Renal cortex interstitium (tissue), 15 donors: ENCODE measurements at places on chromosomes 7 and 10. TPM values are rescaled to one million over a fixed set of nuclear protein-coding genes. Genes with fewer than 3 reads are reported as not detected.

GRCh38 chr7:43038254-43038653 is 74.2 kb upstream of the HECW1 start:
- no peak for DNase-seq

DNA sequence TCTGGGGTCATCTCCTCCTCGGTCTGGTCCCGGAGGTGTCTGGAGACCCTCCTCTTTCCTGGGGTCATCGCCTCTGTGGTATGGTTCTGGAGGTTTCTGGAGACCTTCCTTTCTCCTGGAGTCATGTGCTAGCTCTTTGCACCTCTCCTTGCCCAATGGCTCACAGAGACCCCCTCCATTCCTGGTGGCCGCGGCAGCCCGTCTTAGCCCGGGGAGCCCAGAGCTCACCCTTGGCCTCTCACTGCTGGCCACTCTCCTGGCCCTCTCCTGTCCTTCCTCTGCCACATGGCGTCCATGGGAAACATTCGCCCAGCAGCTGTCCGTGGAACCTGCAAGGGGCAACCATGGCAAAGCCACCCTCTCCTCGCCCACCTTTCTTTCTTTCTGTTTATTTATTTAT is 20.2 kb upstream of the FOXL3 start:
- DNase-seq, result no peak

DNA sequence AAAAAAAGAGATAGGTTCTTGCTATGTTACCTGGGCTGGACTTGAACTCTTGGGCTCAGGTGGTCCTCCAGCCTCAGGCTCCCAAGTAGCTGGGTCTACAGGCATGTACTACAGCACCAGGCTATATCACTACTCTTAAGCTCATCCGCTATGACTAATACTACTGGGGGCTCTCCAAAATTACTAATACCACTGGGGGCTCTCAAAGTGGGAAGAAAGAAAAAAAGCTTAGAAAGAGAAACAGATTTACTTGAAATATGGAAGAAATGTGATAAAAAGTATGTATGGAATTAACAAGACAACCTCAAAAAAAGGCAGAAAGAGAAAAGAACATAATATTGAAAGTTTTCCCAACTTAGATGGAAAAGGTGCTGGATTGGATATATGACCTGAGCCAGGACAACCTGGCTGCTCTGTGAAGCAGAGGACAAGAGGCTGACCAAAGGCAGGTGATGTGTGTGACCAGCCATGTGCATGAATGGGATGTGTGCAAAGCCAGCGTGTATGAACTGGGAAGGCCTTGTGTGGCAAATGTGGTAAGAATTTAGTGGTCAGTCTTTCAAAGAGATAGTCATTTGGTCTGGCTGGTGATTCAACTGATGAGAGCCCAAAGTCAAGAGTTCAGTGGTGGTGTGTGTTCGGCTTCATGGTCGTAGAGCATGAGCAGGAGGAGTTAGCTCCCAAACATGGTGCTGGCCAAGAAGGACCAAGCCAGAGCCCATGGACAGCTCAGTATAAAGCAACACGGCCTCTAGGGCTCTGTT is 232.4 kb upstream of the KLF14 start:
- no peak for DNase-seq

GRCh38 chr10:11433657-11434056 is 177.8 kb downstream of the USP6NL start:
- no peak for DNase-seq

GRCh38 chr7:103592844-103593243 is 146.8 kb upstream of the SLC26A5 start:
- DNase-seq, result no peak

- no peak for DNase-seq
Observed at GRCh38 chr10:120431251-120431651, 25.8 kb upstream of the PLPP4 start.

- DNase-seq, result no peak
Observed at GRCh38 chr10:120607710-120608703, 151.0 kb downstream of the PLPP4 start.

- DNase-seq, result no peak
Observed at GRCh38 chr7:106583100-106583499, 77.9 kb downstream of the CCDC71L start.

DNA sequence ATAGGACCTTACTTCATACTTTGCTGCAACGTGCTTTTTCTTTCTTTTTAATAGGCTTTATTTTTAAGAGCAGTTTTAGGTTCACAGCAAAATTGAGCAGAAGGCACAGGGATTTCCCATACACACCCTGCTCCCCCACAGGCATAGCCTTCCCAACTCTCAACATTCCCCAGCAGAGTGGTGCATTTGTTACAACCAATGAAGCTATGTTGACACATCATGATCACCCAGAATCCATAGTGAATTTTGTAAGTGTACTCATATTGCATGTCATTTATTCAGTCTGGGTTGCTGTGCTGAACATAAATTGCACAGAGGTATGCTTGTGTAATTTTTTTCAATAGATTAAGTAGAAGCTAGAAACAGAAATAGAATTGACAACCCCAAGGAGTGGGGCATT is 327.3 kb downstream of the INHBA start:
- no peak for DNase-seq

DNA sequence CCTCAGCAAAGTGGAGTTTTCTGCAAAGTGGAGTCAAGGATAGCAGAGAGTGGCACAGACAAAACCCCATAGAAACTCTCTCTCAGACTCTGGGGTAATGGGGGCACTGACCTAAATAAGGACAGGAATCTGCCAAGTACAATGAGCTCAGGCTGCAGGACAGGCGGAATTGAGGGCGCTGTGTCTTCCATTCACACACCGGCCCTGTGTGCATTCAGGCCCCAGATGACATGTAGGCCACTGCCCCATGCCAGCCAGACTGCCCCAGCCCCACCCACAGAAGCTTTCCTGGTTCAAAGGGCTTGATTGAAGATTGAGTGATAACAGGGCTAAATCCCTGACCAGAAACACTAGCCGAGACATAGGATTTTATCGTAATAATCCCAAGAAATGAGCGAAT is 52.7 kb downstream of the EEPD1 start:
- no peak for DNase-seq

DNA sequence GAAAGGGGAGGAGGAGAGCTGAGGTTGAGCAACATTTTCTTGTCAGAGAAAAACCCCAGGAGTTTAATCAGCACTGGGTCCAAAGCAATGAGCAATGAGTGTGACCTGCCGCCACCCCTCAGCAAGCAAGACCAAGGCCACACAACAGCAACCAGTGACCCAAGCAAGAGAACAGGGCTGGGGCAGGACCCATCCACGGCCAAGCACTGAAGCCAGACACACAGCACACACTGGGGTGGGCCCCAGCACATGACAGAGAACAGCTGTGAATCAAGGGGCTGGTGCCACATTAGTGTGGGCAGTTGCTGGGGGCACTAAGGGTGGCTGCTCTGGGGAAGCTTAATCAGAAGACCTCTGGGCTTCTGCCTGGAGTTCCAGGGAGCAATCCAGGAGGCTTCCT is 16.2 kb downstream of the TMEM72 start:
- no peak for DNase-seq

DNA sequence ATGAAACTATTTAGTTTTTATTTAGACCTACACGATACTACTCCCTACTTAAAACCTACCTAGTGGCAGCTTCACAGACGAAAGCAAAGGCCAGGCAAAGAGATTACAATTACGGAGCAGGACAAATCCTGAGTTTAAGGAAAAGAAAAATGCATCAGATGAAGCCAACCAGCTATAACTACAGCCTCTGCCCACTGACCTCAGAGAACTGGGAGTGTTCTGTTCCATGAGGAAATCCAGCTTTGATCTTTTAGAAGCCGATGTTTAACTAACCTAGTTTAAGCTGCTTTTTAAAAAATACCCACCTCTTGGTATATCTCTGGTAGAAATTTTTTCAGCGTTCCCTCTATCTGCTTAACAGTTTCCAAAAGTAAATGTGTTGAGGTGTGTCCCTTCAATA is 3.0 kb upstream of the UPF2 start:
- no peak for DNase-seq

GRCh38 chr7:95027234-95027872 is 120.0 kb downstream of the PPP1R9A start:
- no peak for DNase-seq

DNA sequence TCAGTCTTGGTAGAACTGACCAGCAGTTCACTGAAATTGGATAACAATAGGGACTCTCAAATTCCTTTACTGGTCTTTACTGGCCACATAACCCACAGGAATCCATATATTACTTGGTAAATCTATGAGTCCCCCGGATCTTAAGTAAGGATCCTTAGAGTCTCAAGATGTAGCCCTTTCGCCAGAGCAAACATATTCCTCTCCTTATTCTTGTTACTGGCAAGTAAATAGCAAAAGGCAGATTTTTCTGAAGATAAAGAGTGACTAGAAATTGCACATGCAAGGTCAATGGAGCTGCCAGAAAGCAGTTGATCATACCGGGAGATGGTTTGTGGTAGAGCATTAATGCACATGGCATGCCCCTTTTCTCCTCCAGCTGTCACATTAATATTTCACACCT is 283.0 kb downstream of the HDAC9 start:
- no peak for DNase-seq

DNA sequence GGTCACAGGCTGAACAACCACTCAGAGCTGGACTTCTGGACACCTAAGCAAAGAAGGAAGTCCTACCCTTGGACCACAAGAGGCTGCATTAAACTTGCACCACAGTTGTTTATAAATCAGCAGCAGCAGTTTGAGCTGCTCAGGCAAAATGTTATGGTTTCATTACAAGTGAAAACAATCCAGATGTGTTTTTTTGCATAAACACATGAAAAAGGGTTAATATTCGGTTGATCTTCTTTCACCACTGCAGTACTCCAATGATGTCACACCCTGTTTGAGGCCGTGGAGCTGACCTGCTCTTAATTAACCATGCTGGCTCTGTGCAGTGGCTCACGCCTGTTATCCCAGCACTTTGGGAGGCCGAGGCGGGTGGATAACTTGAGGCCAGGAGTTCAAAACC is 490.8 kb upstream of the CELF2 start:
- no peak for DNase-seq

DNA sequence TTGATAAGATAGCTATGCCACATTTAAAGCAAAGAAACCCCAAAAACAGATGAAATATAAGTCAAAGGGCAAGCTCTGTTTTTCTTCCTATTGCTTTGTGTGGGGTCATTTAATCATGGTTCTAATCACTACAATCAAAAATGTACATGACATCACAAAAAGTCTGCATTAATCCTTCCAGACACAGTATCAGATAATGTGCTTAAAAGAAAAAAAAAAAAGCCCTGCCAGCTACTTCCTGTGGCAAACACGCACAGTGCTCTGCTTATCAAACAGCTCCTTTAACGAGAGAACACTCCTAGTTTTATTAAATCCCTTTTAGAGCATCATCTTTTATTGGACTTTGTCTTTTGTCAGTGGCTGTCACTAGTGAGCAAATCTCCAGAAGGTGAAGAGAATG is 1005.8 kb downstream of the GATA3 start:
- no peak for DNase-seq

DNA sequence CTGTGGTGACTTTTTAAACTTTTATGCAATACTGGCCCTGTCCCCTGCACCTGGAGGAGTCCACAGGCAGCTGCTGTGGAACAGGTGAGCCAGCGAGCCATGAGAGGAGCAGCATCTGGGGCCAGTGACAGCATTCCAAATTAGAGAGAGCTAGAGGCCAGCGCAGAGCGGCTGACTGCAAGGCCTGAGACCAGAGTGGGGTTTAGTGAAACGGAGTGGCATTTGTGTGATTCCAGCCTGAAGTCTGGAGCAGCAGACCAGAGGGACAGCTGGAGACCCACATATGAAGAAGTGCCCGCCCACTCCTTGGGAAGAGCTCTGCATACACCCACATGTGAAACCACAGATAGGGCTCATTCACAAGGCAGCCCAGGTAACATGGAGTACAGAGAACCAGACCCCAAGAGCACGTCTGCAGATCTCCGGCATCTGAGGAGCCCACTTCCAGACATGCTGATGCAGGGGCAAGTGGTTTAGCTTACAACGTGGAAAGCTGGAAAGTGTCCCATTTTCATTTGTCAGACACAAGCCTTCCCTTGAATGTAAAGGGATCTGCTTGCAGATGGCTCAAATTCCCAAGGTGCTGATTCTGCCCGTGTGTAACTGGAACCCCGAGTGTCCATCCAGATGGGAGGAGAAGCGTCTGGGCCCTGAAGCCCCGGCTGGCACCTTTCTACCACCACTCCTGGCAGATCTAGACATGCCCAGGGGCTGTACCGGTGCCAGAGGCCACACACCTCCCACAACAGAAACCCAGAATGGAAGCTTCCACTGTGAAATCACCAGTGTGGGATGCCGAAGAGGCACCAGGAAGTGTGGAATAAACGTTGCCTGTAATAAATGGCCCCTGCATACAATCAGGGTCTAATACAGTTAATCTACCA is 256.0 kb upstream of the TCERG1L start:
- no peak for DNase-seq

DNA sequence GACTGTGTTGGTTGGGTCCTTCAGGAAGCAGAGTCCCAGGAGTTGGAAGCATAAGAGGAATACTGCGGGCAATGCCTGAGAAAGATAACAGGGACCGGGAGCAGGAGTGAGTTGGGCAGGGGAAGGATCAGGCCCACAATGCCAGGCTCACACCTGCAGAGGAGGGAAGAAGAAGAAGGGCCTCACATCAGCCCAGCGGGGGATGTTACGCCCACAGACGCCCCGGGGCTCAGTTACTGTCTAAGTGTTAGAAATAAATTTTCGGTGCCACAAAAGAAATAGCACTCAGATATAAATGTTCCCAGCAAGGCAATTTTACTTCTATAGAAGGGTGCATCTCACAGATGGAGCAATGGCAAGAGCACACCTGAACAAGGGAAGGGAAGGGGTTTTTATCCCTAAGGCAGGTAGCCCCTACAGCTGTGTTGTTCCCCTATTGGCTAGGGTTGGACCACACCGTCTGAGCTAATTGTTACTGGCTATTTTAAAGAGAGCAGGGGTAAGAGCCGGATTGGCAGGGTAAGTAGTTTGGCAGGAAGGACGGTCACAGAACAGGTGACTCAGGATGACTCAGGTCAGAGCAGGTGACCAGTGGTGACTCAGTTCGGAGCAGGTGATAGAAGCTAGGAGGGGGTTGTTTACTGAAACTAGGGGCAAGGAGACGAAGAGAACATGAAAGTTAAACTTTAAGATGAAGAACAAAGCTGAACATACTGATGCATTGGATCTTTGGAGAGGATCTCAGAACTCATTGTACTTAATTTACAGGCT is at the start of gene NOS3:
TSS of gene NOS3 (plus strand) at position 602 of the 771 bp plus-strand sequence. CDS start 2,787 bp downstream, outside the sequence.
- no peak for DNase-seq

GRCh38 chr7:72039460-72039859 is 372.7 kb downstream of the CALN1 start:
- no peak for DNase-seq

DNA sequence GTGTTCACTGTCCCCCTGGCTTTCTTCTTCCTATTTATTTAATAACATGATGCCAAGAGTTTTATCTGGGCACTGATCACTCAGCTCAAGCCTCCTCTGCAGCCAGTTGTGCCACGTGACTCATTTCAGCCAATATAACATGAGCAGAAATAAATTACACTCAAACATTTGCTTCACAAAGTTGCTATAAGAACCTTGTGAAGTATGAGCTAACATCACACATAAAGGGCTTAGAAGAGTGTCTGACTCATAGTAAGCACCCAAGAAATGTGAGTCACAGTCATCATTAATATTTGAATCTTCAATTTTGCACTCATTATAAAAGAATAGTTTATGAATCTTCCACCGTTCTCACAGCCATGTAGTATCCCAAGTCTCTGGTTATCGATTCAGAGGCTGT is 414.6 kb upstream of the NPVF start:
- no peak for DNase-seq

SUFU gene
- polyA plus RNA-seq, result 27.3 TPM

KLF14 gene
- polyA plus RNA-seq, result 0.70 TPM

STEAP1B gene
- 1.8 TPM for polyA plus RNA-seq

EPDR1 gene
- polyA plus RNA-seq, result 17.4 TPM

MYPN gene
- polyA plus RNA-seq, result 0.09 TPM
